ENCODE measurements at places on chromosomes 2 and 18.

- no peak for DNase-seq
These were observed 120.6 kb upstream of the CTDP1 start for GRCh38 chr18:79558933-79559416.

DNA sequence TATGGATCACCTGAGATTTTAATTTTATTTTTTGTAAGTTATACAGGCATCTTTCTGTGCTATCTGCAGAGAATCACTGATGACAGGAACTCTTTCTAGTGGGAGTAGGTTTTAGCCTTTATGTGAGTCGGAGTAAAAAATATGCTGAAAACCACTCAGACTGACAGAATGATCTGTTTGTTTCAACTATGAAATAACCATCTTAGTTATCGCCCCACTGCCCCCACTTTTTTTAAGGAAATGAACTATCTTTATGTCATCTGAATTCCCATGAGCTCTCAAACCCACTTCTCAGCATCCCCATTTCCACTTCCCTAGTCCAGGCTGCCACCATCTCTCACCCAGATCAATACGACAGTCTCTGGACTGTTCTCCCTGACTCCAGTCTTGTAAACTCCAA, 38.9 kb downstream of the MRPL33 start:
- peak; percentile 55 for DNase-seq

DNA sequence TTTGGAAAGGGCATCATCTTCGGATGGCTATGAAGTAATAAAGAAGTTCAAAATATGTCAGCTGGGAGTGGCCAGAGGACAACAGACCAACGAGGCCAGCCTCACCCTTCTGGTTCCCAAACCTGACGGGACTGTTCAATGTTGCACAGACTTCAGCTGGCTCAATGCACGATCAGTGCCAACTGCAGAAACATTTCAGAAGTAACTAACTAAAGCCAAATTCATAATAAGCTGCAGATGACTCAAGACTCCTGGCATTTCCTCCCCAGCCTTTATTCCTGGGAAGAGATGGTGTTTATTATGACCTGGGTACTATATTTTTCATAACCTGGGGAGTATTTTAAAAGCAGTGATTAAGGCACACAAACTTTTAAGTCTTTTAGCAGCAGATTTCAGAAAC, 3.8 kb upstream of the ATP6V1C2 start:
- DNase-seq: peak; percentile 65

- no peak for DNase-seq
These were observed 174.0 kb downstream of the ARL4C start for GRCh38 chr2:234322766-234323465.

DNA sequence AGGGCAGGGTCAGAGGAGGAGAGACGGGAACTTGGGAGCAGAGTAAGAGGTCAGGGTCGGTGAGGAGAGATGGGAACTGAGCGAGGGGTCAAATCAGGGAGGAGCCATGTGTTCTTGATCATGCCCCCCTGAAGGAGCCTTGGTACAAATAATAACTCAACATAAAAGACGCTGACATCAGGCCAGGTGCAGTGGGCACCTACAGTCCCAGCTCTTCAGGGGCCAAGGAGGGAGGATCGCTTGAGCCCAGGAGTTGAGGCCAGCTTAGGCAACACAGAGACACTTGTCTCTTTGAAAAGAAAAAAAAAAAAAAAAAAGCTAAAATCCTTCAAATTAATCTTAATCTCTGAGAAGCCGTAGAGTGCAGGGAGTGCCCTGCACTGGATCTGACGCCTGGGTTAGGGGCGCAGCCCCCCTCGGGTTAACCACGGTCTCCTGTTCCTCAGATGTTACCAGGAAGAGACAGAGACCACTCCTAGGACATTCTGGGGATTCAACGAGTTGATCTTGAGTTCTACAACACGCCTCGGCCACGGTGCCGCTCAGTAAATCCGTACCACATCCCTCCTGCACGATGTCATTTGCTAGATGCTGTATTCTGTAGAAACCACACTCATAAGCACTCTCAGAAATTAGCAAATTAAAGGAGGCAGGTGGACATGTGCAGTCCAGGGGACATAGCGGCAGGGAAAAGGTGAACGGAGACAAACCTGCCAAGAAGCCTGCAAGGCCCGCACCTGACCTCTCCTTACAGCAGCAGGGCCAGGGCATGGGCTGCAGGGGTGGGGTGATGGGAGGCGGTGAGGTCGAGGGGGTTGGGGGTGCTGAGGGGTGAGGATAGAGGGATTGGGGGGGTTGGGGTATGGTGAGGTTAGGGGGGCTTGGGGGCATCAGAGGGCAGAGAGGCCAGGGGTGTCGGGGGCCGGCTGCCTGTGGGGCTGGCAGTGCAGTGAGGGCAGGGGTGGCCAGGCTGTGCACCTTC, 29.2 kb downstream of the SLC66A2 start:
- DNase-seq: no peak

- no peak for DNase-seq
These were observed 135.8 kb downstream of the TCF4 start for GRCh38 chr18:55452123-55452611.

DNA sequence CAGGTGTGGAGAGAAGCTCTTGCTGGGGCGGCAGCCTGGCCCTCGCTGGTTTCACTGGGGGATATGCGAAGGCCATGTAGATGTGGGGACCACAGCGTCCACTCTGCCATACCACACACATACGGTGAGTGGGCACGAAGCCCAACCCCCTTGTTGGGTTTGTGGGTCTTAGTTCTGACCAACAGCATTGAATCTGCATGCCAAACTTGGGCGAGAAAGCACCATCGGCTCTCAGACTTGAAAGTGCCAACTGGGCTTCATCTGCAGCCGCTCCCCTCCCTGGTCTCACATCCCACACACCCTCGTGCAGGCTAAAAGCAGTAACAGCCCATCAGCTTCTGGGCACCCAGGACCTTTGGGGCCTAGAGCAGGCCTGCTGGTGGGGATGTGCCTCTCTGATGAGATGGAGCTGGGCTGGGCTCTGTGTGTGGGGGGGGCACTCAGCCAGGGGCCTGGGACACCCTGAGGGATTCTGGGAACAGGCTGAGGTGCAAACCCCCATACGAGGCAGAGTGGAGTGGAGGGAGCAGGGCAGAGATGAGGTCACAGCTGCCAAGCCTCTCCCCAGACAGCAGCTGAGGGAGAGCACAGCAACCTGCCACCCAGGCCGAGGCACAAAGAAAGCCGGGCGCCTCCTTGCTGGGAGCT, 264.4 kb downstream of the TWIST2 start:
- DNase-seq: no peak

- DNase-seq: no peak
These were observed 17.5 kb upstream of the CCL20 start for GRCh38 chr2:227796045-227796711.

DNA sequence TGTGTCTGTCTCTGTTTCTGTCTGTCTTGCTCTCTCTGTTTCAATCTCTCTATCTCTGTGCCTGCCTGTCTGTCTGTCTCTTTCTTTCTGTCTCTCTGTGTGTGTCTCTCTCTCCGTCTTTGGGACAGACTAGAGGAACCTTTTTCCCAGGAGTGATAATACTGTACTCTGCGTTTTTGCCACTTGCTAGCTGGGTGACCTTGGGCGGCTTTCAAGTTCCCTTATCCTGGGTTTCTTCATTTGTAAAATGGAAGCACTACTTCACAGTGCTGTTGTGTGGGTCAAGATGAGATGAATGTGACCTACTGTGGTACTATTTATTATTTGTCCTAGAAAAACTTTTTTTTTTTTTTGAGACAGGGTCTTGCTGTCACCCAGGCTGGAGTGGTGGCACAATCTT, 42.4 kb downstream of the HPCAL1 start:
- no peak for DNase-seq

DNA sequence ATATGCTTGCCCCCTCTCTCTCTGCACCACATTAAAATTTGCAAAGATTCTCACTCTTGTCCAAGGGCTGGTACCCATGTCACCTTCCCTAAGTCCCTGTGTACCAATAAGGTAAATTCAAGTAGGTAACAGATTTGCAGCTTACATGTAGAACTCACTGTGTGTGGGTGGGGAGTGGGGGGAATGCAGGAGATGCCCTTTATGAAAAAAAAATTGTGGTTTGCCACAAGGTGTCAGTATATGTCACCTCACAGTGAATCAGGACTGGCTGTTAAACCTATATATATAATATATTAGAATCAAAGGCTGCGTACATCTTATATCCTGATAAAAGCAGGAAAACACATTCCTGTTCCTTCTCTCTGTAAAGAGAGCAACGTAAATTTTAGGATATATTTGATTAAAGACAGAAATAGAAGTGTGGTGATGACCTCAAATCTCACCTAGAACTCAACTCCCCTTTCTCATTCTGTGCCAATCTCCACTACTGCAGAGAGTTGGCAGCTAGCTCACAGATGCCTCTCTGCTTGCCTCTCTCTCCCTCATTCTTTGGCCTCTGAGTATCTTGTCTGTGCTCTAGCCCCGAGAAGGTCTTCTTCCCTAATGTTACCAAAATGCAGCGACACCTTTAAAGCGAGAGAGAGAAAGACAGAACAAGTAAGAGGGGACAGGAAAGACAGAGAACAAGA, 536 bp downstream of the XDH start:
- no peak for DNase-seq

GRCh38 chr2:59232394-59233165, 991.5 kb upstream of the FANCL start:
- DNase-seq: no peak

DNA sequence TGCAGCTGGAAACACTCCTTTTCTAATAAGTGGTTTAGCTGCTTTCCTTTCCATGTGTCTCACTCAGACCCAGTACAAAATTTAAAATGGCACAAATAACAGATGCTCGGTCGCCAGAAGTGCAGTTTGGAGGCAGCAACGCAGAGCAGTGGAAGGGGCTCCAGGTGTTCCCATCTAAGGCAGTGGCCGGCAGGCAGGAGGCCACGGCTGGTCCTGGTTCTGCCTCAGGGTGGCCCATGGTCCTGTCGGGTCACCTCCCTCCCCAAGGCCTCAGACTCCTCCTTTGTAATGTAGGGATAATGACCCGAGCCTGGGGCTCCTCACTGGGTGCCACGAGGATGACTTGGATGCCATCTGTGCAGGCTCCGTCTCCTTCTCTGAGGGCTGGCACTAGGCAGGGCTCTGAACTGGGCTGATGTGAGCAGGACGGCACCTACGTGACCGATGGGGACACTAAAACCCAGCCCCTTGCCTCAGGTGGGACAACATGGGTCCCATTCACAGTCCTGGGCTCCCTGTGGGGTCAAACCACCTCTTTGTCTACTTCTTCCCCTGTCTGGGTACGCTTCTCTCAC, 80.9 kb upstream of the SLC66A3 start:
- no peak for DNase-seq

GRCh38 chr2:8544786-8545694, 136.8 kb upstream of the ID2 start:
- DNase-seq: peak; percentile 96

GRCh38 chr2:37205689-37206341, 9.5 kb downstream of the CEBPZOS start:
- DNase-seq: no peak

DNA sequence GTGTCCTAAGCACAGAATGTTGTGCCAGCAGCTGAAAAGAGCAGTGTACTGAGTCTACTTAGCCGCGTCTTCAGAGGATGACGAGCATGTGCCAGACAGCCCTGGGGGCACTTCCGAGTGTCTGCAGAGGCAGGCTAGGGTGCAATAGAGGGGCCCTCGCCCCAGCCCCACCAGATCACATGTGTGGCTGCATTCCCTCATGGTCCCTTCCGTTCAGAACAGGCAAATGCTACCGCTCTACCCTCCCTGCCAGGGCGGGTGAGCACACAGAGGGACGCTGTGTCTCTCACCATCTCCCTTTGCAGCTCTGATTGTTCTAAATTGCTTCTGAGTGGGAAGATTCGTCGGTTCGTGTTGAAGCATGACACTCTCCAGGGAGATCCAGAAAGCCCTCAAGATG, 212.2 kb upstream of the RAB12 start:
- DNase-seq: no peak

DNA sequence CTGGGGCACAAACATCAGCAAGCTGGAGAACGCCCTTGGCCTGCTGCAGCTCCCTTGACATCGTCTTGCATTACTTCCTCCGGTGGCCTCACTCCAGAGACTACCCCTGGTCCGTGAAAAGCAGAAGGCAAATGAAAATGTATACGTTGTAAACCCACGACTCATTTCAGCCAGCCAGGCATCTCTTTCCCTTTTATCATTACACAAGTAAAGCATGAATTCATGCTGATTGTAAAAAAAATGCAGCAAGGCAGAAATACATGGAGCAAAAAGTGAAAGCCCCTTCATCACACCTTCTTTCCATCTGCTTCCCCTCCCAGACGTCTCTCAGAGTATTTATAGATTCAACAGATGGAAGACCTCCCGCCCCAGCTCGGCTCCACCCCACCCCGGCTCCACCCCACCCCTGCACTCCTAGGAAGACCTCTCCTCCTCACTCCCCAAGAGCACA, 41.6 kb upstream of the RALBP1 start:
- peak; percentile 23 for DNase-seq

DNA sequence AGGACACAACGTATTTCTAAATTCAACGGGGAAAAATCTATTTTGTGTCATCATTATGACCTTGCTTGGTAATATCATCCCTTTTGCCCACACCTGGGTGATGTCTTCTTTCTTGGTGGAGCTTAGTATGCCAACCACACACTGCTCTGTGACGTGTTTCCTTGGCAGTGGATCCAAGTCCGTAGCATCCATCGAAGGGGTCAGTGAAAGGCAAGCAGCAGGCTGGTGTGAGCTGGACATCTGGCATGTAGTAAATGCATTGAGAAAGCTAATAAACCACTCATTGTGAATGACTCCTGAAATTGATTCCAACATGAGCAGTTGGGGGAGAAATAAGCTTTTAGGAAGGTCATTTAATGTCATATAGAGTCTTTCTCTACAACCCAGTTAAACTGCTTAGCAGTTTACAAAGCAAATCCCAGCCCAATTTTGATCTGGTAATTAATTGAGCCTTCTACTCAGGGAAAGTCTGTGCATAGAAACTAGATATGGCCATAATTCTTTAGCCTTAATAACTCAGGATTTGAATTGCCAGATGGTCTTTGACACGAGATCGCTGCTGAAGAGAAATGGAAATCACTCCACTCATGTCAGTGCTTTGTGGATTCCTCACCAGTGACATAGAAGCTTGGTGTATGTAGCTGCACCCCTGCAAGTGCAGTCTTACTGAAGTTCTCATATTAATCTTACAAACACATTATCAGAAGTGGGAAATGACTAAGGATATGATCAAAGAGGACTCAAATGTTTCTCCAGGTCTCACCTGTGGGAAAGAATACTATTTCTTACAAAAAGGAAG, 494.8 kb downstream of the CMPK2 start:
- DNase-seq: peak; percentile 19

DNA sequence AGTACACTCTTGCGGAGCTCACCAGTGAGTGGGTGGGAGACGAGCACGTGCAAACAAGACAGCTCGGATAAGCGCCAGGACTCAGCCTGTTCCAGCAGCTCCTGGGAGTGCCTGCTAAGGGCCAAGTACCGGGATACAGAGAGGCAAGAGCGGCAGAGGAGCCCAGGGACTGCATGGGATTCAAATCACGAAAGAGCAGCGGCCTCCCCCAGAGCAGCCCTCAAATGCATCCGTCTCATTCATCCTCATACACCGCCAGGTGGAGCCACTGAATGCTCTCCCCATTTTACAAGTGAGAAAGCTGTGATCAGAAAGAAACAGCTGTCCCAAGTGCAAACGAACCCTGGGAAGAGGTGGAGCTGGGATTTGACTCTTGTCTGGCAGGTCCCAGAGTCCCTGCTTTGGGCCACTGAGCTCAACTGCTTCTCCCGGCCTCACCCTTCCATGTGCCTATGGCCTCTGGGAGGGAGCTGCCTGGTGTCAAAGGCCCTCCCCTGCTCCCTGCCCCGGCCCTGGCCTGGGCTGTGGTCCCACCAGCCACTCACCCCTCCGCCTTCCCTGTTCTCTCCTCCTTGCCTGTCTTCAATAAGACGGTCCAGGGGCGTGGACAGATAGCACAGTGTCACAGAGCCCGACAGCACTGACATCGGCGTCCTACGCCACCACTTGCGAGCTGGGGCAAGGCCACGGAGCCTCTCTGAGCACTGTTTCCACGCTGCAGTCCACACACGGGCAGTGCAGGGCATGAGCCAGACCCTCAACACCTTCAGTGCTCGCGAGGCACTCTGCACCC, 72.8 kb upstream of the TAF1B start:
- DNase-seq: peak; percentile 72
